ENCODE measurements at places on chromosomes 12 and 14.

DNA sequence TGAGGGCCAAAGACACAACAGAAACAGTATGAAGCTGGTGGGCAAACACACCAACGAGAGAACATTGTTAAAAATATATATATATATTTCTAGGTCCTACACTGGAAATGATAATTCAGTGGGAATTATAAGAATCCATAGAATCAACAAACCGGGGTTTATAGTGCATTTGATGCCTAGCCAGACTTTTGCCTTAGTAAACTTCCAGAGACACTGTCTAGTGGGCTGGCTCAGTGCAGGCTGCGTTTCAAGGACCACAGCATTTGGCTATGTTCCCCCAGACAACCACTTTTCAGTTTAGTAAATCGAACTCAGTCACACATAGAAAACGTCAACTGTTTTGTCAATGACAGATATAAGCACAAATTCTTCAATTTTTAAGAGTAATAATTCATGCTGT lies 41.9 kb downstream of the SLC38A4 start:
- no peak for DNase-seq

- DNase-seq, result no peak
Observed at GRCh38 chr12:64791036-64791435, 31.8 kb upstream of the GNS start.

- DNase-seq, result no peak
Observed at GRCh38 chr14:103023881-103024473, 33.4 kb downstream of the CDC42BPB start.

DNA sequence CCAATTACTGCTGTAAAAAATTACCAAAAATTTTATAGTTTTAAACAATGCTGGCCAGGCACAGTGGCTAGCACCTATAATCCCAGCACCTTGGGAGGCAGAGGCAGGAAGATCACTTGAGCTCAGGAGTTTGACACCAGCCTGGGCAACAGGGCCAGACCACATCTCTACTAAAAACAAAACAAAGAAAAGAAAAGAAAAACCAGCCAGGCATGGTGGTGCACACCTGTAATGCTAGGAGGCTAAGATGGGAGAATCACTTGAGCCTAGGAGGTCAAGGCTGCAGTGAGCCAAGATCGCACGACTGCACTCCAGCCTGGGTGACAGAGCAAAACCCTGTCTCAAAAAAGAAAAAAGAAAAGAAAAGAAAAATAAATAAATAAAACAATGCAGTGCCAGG lies 54.0 kb upstream of the ARID2 start:
- no peak for DNase-seq

- DNase-seq, result no peak
Observed at GRCh38 chr12:128120035-128120434, 146.9 kb upstream of the TMEM132C start.

DNA sequence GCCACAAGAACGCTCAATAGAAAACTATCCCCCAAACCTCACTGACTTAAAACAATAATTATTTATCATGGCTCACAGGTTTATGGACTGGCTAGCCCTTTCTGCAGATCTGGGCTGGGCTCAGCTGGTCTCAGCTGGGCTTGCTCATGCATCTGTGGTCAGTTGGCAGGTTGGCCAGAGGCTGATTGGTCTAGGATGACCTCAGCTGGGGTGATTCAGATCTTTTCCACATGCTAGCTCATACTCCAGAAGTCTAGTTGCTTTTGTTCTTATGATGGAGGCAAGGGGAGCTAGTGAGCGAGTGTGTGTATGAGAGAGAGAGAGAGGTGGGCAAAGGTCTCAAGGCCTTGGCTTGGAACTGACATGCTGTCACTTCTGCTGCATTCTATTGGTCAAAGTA lies 181.2 kb upstream of the NRXN3 start:
- no peak for DNase-seq

- no peak for DNase-seq
Observed at GRCh38 chr12:1662761-1663439, 28.0 kb upstream of the ADIPOR2 start.

DNA sequence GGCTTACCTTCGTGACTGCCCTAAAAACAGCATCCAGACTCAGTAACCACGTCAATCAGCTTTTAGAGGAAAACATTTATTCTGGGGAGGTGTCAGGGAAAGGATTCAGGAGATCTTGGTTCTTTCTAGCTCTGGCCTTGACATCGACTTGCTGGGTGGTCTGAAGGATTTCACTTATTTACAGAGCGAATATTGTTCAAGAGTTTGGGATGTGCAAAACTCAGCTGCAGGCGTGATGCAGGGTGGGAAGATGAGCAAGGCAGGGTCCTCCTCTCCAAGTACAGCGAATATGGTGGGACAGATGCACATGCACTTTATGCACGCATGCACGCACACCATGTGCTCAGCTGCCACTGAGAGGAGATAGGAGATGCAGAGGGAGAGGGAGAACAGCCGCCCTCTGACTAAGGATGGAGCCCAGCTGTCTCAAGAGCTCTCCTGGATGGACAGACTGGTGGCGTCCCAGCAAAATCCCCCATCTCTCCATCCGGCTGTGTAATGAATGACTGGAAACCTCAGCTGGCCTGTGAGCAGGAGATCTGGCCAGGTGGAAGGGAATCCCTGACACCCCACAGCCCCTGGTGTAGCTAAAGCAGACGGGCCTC lies 24.4 kb upstream of the BDKRB1 start:
- DNase-seq, result no peak

DNA sequence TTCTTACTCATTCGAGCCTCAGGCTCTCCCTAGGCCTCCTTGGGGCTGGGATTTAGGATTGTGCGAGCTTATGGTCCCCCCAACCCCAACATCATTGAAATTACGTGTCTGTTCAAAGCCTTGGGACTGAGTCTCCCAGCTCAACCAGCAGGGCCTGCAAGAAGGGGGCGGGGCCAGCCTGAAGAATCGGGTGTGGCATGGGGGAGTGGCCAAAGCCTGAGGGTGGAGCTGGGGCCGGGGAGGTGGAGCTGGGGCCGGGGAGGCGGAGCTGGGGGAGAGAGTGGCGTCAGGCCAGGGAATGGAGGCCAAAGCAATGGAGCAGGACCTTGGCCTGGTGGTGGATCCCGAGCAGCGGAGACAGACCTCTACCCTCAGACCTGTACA lies 24.3 kb upstream of the HSPB8 start:
- DNase-seq, result no peak

- no peak for DNase-seq
Observed at GRCh38 chr12:63045020-63045860, 105.8 kb downstream of the AVPR1A start.

All from stimulated activated CD8-positive, alpha-beta memory T cell treated with anti-CD3 and anti-CD28 coated beads, Interleukin-15, amount 100 ng/mL, for 1 hour (primary cell).